ENCODE measurements at places on chromosomes 11 and 22.

GRCh38 chr11:1226986-1227550 lies 4.2 kb downstream of the MUC5B start:
- no peak for DNase-seq

DNA sequence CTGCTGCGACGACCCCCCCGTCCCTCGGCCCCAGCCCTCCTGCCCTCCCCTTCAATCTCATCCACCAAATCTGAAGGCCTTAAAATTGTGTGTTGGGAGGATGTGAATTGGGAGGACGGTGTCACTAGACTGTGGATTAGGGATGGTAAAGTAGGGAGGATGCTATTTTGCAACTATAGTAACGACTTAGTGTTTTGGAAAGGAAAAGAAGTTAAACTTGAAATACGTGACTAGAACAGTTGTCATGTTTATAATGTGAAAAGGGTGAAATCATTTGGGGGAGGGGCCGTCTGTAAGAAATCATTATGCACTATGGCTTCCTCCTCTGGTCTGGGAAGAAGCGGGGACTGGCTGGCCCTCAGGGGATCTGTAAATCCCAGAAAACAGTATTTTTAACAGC lies 43.4 kb upstream of the NNMT start:
- no peak for DNase-seq

DNA sequence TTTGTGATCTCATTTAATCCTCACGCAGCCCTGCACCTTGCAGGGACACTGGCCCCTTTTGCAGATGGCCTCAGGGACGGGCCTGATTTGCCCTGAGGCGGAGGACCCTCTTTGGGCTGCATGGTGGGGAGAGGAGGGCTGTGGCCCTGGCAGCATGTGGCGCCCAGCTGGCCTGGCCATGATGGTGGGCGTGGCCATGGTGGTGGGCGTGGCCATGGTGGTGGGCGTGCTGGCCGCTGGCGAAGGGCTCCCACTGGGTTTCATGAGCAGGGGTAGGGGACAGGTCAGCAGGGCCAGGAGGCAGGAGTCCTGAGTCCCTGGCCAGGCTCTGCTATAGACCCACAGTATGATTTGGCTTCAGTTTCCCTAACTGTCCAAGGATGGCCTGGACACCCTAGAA lies 13.1 kb downstream of the WNT11 start:
- no peak for DNase-seq

DNA sequence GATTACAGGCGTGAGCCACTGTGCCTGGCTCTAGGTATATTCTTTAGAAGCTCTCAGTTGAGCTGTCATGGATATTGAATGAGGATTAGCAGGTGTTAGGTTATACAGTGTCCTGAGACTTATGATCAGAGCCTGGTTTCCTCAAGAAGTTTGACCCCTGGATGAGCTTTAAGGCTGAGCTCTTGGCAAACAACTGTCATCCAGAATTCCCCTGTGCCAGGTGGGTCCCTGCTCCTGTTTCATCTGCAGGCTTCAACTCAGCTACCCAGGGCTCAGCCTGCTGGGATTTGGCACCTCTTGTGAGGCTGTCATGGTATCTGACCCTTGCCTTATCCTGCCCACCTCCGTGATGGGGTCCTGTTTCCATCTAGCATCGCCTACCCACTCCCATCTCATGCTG lies 24.3 kb downstream of the SERPINH1 start:
- DNase-seq = no peak

- no peak for DNase-seq
Observed at GRCh38 chr22:31625661-31626426, 36.2 kb downstream of the PISD start.

DNA sequence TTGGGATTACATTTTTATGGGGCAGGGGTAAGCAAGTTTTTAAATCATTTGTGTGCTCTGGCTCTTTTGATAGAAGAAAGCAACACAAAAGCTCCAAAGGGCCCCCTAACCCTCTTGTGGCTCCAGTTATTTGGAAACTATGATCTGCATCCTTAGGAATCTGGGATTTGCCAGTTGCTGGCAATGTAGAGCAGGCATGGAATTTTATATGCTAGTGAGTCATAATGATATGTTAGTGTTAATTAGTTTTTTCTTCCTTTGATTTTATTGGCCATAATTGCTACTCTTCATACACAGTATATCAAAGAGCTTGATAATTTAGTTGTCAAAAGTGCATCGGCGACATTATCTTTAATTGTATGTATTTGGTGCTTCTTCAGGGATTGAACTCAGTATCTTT lies 10.1 kb downstream of the RAG1 start:
- no peak for DNase-seq

DNA sequence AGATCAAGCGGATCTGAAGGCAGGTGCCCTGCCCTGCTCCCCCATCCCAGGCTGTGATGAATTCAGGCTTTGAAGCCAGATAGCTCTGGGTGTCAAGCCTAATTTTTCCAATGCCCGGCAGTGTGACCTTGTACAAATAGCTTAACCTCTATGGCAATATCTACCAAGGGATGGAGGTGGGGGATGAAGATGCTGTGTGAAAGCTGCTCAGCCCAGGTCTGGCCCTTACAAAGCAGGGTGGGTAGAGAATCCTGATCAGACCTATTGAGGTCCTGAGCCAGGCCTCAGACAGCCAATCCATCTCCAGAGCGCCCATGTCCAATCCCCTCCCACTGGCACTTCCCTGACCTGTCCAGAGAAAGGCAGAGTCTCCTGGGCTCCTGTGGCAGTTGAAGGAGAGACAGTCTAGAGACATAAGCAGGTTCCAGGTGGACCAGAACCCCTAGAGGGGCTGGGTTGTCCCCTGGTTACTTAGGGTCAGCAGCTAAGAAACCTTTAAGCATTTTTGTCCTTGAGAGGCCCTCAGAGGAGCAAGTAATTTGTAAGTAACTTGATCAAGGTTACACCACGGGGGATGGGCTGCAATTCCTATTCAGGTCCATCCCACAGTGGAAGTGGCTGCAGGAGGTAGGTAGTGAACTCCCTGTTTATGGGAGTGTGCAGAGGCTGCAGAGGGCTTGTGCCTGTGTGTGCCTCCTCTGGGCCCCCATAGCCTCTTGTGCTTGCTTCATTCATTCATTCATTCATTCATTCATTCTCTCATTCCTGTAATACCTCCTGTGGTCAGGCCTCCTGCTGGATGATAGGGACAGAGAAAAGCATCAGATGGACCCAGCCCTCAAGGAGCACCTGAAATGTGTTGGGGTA lies 10.4 kb downstream of the P2RY2 start:
- DNase-seq = no peak

DNA sequence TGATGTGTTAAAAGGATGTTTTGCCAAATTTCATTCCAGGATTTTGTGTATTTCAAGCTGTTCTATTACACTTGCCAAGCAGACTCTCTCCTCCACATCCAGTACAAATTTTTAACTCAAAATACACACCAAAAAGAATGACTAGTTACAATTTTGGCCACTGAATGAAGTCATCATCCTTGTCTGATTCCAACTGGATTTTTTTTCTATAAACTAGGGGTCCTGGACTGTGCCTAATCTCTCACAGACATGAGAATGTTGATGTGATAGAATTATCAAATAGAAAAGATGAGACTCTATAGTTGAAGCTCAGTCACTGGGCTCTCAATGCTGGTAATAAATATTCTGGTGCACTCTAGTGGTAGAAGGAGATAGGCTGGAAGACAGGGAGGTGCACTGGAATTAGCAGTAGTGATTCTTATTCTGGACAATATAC lies 85.8 kb downstream of the FANCF start:
- no peak for DNase-seq

DNA sequence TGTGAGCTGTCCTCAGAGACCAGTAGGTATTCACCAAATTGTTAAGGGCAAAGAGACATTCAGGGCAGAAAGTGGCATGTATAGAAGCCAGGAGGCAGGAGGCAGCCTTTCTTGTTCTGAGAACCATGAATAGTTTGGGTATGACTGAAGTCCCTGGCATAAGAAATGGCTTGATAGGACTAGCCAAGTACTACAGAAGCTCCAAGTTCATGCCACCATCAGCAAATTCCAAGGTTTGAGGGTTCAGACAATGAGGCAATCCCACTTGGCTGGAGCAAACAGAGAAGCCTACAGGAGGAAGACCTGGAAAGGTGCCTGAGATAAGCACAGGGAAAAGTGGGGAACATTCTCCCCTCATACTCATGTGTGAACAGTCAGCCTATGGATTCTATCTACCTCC lies 25.8 kb downstream of the XRRA1 start:
- DNase-seq = no peak

GRCh38 chr11:78961247-78961646 lies 386.6 kb upstream of the NARS2 start:
- no peak for DNase-seq

DNA sequence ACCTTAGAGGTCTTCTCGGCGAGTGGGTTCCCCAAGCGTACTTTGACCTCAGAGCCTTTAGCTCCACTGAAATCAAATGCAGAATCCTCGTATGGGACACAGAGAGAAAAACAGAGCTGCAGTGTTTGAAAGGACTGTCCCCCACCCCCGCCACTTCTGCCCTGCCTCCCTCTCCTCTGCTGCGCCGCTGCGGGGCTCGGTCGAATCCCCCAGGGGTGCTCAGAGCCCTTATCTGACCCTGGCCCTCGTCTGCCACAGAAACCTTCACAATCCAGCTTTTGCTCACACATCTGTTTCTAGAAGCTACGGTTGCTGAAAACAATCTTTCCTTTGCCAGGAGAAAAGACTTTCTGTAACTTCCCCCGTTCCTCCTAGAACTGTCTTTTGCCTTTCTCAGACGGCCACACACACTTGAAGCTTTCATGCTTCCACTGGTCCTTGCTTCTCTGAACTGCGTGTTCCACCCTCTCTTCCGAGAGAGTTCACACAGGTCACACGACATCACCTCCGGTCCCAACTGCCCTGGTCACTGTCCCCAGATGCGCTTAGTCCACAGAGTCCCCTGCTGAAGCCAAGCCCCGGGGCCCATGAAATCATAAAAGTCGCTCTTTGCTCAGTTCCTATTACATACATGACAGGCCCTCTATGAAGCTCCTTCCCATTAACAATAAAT lies 3.7 kb downstream of the SMIM35 start:
- no peak for DNase-seq

DNA sequence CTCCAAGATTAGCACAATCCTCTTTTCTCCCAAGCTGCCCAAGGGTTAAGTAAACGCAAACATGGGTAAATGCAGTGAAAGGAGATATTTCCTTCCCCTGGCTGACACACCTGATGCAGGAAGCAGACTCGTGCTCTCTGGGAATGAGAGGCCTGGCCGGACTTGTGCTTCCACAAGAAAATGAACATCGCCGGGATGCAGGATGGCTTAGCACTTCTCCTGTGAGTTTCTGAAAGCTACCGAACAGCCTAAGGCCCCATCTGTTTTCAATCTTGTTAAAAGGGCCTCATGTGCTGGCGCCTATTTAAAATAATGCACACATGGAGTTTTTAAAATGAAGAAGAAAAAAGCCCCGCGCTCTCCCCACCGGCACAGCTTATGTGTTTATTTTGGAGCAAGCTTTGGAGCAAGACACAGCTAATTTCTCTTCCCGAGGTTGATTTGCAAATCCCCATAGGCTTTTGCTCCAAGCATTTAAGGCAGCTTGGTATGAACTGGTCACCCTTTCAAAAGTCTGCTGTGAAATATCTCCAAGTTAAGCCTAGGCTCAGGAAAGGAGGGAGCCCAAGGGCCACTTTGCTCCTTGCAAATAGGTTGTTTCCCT lies 100.9 kb downstream of the SYN3 start:
- no peak for DNase-seq

DNA sequence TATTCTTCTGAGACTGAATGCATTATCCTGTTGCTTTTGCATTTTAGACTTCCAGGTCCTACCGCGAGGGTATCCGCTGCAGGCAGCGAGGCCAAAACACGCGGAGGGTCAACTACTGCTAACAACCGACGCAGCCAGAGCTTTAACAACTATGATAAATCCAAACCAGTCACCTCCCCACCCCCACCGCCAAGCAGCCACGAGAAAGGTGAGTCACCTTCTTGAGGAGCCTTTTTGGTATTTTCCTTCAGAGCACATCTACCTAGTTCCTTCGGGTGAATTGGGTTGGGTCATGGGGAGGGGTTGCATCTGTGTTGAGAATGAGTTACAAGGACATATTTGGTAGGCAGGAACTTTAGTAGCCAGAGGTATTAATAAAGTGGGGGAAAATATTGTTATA lies 179.8 kb downstream of the NAV2 start:
- no peak for DNase-seq
